Bronchial smooth muscle cell (primary cell): ENCODE measurements at places on chromosomes 6 and 20. TPM values are rescaled to one million over a fixed set of nuclear protein-coding genes. Genes with fewer than 3 reads are reported as not detected.

The OR2W1 gene
- total RNA-seq: not detected in 2 replicates

The MUC21 gene
- total RNA-seq: not detected in 2 replicates

The GNRH2 gene
- total RNA-seq: 0.26 and 0.32 TPM in 2 replicates

The EPPIN gene
- not detected in 2 replicates for total RNA-seq

The HLA-DMA gene
- 4.6 and 5.3 TPM in 2 replicates for total RNA-seq

The MYH7B gene
- total RNA-seq: 0.16 and 0.26 TPM in 2 replicates

The JAG1 gene
- 53.3 and 65.7 TPM in 2 replicates for total RNA-seq

The CLDN20 gene
- not detected in 2 replicates for total RNA-seq

The ARFGAP1 gene
- total RNA-seq: 61.4 and 64.8 TPM in 2 replicates

The SPTLC3 gene
- total RNA-seq: 4.6 and 13.4 TPM in 2 replicates
